ENCODE measurements at places on chromosomes 12 and 14.

DNA sequence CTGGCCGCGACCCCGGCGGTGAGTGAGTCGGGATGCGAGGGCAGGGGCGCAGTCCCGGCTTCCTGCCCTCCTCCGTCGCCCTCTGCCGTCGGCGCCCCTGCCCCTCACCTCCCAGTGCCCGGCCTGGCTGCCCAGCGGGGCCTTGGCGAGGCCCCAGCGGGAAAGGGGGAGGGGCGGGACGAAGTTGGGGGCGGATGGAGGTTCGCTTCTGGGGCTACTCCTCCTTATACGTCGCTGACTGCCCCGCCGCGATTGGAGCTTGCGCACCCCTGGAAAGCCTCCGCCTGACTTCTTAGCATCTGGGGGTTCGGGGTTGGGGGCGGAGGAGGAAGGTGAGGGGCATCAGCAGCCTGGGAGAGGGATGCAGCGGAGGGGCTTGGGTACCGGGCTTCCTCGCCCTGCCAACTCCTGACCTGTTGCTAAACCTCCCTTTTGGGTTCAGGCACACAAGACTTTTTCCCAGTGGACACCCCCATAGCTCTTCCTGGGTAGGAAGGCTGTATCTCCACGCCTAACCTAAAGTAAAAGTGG is 406 bp downstream of the TMEM263 start:
- DNase-seq: no peak

DNA sequence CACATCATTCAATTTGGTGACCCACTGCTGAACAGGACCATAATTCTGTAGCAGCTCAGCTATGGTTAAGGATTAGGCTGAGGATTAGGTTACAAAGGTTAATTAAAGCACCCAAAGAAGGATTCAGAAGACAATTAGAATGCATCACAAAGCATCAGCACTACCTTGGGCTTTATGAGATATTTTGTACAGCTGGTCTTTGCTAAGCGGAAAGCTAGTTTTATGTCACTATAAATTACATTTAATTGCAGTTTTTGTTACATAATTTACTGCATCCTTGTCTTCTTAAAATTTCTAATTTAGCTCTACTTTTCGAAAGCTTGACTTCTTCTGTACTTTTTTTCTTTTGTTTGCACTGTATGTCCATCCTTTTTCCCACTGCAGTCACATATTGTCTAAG is 711.5 kb downstream of the RPS29 start:
- DNase-seq: no peak

GRCh38 chr12:71303199-71303598 is 136.4 kb upstream of the LGR5 start:
- DNase-seq: no peak

DNA sequence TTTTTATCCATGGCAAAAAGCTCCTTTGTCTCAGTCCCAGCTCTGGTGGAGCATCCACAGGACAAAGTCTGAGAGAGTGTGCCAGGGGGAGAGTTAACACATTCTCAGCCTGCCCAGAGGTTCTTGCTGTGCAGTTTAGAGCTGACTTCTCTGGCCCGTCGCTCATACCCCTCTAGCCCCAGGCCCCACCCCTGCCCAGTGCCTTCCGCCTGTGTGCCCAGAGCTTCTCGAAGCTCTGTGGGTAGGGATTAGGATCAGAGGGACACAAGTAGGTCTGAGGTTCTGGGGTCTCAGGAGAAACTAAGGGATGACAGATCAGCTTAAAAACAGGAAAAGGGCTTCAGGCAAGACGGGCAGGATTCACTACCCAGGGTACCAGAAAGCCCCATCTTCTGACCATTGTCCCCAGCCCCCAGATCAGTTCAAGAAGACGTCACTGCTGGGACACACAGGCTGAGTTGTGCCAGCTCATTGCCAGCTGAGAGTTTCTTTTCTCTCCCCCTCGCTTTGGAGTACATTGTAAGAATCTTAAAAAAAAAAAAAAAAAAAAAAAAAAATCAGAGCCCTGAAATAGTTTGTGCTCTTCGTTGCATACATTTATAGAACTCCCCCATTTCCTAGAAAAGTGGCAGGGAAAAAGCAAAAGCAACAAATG is 127.0 kb downstream of the GCH1 start:
- no peak for DNase-seq

DNA sequence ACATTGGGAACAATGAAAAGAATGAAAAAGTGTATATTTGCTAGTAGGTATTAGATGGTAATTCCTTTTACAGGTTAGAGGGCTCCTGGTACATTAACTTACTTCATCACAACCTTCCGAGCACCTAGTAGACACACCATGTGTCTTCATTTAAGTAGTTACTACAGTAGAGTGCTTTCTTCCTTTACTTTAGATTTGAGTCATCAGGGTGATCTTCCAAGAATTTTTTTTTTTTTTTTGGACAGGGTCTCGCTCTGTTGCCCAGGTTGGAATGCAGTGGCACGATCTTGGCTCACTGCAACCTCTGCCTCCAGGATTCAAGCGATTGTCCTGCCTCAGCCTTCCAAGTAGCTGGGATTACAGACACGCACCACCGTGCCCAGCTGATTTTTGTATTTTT is 79.7 kb upstream of the TRAF3 start:
- DNase-seq: no peak

GRCh38 chr14:71116568-71117122 is 209.4 kb downstream of the PCNX1 start:
- DNase-seq: no peak

DNA sequence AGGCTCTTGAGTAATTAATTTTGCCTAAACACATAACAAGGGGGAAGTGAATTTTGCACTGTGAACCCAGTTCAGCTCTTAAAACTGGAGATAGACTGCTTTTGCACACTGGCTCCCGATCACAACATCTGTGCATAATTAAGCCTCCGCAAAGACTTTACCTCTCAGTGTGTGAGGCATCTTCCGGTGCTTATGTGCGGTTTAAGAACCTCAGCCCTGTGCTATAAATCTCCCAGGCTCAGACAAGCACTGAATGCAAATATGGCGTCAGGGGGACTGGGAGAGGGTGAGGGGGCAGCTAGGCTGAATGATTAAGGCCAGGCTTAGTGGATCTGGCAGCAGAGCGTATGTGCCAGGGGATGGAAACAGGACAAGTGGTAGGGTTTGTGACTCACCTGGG is 103.3 kb downstream of the ADCK1 start:
- DNase-seq: no peak

- no peak for DNase-seq
Measured at GRCh38 chr12:57106021-57106708, 5.0 kb downstream of the STAT6 start.

- no peak for DNase-seq
Measured at GRCh38 chr14:105168979-105169507, 467 bp upstream of the JAG2 start.
